Epithelial cell of prostate (primary cell): ENCODE measurements at places on chromosomes 6 and 20.

DNA sequence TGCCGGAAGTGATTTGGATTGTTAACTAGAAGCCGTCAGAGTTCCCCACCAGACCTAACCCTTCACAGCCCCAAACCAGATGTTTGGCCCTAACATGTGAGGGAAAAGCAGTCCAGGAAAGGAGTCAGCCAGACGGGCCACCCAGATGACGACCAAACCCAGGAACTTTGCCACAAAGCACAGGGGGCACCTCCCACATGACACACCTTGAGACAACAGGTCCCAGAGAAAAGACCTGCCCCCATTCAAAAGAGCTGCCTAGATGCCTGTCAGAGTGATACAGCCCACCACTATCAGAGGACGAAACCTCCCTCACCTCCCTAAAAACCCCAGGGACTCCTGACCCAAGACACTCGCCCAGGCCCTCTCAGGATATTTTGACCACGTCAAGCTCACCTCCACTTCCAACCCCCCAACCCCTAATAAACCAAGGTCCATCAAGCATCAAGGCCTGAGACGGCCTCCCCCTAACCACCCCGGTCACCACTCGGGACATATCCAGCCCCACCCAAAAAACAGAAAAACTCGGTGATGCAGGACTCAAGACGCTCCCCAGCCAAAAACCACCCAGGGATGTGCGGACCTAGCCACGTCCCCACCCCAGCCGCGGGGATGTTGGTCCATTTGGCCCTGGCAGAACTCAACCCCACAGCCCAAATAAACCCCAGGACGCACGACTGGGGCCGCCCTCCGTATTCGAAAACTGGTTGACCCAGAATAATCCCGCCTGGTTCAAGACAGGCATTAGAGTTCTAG lies 662 bp downstream of the ZNF343 start:
- DNase-seq, result no peak

DNA sequence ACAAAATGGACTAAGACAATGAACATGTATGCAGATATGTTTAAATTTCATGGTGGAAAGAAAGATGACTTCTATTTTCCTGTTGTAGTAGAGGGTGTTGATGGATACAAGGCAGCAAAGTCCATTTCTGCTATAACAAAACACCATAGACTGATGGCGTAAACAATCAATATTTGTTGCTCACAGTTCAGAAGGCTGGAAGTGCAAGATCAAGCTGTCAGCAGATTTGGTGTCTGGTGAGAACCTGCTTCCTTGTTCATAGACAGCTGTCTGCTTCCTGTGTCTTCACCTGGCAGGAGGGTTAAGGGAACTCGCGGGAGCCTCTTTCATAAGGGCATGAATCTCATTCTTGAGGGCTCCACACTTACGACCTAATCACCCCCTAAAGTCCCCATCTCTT lies 83.0 kb upstream of the ELOVL5 start:
- DNase-seq, result no peak

GRCh38 chr6:45892696-45893245 lies 122.9 kb downstream of the CLIC5 start:
- no peak for DNase-seq

GRCh38 chr20:57593134-57593886 lies 26.9 kb downstream of the ZBP1 start:
- no peak for DNase-seq

GRCh38 chr20:43584448-43585136 lies 6.1 kb upstream of the IFT52 start:
- no peak for DNase-seq

DNA sequence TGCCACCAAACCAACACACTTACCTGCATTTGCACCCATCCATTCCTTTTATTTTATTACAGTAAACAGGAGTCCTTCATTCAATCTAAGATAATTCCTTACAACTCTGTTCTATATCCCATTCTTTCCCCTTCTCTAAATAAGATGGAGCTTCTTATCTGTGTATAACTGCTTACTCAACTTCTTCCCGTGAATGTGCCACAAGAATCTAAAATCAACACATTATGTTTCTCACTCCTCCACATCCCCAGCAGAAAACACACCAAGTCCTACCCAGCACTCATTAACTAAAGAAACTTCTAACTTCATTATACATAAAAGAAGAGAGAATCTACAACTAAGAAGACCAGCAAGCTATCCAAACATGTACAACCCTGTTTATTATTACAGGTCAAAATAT lies 141.1 kb downstream of the COL21A1 start:
- no peak for DNase-seq

- no peak for DNase-seq
These were observed 257.1 kb downstream of the BCKDHB start for GRCh38 chr6:80363501-80364122.

DNA sequence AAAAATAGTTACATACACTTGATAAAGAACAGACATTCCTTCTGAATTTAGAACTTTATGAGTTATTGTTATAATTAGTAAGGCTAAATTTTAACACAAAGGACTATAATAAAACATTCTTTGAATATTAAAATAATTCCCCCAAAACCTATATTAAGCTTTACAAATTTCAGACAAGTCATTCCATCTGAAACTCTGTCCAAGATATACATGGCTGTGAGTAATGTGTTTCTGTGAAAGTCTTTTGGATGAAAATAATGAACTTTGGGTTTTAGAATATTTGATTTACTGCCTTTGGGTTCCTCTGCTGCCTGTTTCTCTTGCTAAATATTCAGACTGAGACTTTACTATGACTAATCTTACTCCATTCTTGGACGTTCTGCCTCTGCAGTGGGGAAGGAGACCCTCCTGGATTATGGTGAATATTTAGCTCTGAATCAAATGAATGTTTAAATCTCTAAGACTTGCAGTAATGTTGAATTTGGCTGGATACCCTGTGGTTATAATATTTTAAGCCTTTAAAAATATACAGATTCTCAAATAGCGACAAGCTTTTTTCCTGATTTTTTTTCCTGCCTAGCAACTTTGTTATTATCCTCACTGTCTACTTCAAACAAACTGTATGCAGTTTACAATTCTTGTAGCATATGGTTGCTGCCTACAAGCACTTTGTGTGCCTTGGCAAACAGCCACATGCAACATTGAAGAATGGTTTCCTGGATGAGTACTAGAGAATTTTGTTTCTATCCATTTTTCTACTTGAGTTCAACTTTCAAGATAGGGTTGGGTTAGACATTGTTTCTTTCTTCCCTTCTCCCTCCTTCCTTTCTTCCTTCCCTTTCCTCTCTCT lies 51.4 kb downstream of the TXLNB start:
- no peak for DNase-seq

DNA sequence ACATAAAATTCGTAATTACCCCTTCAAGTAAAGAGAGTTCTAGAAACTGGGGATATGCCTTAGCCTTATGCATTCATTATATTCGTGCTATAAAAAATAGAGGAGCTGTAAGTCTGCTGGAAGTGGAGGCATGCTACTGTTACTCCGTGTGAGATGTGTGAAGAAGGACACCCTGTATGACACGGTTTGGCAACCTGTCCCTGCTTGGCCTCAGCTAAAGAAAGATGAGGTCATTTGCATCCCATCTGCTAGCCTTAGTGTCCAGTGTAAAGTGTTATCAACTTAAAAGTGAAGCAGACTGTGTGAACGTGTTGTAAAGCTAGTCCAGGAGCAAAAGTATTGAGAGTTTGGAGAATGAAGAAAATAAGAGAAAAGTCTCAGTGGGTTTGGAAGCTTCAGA lies 135.1 kb upstream of the RAB32 start:
- DNase-seq, result no peak

DNA sequence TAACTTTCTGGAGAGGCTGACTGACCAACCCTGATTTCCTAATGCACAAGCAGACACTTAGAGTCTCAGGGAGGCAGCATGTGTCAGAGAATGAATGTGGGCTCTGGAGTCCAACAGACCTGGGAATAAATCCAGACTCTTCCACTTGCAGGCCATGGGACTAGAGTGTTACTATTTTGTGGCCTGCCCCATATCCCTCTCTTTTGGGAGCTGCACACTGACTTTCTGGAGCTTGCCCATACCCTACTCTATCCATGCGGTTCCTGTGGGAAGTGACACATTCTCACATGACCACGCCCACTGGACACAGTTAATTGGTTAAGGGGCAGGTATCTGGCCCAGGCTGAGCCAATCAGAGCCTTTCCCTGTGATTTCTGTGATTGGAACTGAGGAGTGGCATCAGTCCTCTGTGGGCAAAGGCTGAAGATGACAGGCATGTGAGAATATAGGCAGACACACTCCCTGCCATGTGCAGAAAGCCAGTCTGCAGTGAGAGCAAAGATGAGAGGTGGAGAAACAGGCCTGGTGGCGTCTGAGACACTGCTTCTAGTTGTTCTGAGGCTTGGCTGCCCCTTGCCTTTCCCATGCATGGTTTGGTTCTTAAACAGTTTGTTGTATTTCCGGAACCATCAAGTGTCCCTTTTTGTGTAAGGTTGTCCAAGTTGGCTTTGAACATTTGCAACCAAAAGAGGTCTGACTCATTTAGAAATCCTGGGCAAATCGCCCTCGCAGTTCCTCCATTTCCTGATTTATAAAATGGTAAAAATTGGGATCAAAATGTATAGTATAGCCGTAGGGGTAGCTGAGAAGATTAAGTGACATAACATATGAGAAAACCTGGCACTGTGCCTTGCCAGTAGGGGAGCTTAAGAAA lies 125.6 kb downstream of the CDC5L start:
- DNase-seq, result no peak

GRCh38 chr6:161694995-161695394 lies 421.1 kb upstream of the AGPAT4 start:
- no peak for DNase-seq

DNA sequence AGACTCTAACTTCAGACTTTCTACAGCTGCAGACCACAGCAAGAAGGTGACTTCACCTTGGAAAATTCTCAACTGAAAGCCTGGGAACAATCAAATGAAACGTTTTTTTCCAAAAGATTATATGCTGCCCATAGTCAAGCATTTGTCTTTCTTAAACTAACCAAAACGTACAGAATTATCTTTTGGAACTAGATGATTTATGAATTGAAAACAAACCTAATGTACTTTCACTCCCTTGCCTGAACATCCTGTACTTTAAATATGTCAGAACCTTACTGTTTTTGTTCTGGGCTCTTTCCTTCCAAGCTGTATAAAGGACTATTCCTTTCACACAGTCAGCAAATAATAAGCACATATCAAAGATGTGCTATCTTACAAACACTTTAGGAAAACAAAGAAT lies 62.4 kb upstream of the TNFAIP3 start:
- no peak for DNase-seq

GRCh38 chr20:32651537-32651936 lies 22.2 kb downstream of the C20orf203 start:
- DNase-seq, result no peak
